ENCODE measurements at places on chromosomes 11 and 22. TPM values are rescaled to one million over a fixed set of nuclear protein-coding genes. Genes with fewer than 3 reads are reported as not detected.

DNA sequence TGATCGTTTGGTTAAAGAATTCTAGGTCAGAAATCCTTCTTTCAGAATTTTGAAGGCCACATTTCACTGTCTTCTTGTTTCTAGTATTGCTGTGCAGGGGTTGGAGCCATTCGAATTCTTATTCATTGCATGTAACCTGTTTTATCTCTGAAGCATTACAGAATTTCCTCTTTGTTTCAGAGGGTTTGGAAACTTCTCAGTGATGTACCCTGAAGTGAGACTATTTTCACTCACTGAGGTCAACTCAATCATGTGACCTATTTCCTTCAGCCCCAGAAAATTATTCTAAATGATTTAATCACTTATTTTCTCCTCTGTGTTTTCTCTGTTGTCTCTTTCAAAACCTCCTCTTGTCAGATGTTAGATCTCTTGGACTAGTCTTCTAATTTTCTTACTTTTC lies 147.8 kb downstream of the ENTHD1 start:
- no peak for DNase-seq

GRCh38 chr11:3894128-3894731 lies 38.8 kb downstream of the STIM1 start:
- no peak for DNase-seq

The FAM76B gene
- total RNA-seq = 22.3 TPM

DNA sequence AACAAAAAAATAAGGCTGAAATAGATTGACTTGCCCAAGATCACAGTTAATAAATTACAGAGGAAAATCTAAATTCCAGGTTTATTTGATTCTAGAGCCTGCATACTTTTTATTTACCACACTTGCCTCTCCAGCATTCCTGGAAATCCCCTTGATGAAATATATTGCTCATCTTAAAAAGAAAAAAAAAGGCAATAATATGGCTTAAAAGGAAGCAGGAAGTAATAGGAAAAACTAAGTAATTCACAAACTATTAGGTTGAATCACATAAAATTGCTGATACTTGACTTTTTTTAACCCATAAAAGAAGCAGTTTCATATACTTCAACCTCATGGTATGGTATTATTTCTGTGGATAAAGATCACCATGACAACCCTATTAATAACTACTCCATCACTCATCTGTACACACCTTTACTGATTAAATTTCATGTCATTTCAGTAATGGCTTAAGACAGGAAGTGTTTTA lies 52.9 kb downstream of the COPB1 start:
- no peak for DNase-seq

DNA sequence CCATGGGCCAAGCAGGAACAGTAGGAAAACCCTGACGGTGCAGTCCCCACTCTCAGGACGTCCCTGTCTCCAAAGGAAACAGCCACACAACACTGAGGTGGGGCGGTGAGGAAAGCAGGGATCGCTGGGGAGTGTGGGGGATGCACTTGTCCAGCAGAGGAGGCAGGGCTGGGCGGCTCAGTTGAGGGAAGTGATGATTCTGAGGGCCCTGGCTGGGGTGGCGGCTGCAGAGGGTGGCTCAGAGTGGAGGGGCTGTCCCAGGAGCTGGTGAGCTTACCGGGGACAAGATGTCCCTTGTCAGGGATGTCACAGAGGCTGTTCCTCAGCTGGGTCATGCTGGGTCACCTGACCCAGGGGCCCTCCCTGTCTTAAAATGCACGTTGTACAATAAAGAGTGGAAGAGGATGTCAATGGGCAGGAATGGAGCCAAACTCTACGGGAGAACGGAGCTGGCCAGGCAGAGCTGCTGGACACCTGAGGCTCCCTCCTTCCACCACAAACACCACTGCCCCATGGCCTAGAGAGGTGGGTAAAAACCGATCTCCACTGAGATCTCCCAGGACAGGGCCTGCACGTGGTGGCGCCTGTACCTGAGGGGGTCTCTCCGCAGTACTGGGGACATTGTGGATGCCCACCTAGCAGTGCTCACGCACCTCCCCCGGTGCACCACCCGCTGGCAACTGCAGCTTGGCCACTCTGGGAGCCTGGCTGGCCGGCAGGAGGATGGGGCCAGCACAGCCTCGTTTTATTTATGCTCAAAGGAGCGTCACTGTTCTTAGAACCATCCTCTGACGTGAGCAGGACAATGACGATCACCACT lies 9.7 kb upstream of the EFCAB6 start:
- DNase-seq = no peak

The TRIM49 gene
- total RNA-seq = not detected

- DNase-seq = no peak
These were observed 165.7 kb upstream of the TTC12 start for GRCh38 chr11:113148652-113149051.

DNA sequence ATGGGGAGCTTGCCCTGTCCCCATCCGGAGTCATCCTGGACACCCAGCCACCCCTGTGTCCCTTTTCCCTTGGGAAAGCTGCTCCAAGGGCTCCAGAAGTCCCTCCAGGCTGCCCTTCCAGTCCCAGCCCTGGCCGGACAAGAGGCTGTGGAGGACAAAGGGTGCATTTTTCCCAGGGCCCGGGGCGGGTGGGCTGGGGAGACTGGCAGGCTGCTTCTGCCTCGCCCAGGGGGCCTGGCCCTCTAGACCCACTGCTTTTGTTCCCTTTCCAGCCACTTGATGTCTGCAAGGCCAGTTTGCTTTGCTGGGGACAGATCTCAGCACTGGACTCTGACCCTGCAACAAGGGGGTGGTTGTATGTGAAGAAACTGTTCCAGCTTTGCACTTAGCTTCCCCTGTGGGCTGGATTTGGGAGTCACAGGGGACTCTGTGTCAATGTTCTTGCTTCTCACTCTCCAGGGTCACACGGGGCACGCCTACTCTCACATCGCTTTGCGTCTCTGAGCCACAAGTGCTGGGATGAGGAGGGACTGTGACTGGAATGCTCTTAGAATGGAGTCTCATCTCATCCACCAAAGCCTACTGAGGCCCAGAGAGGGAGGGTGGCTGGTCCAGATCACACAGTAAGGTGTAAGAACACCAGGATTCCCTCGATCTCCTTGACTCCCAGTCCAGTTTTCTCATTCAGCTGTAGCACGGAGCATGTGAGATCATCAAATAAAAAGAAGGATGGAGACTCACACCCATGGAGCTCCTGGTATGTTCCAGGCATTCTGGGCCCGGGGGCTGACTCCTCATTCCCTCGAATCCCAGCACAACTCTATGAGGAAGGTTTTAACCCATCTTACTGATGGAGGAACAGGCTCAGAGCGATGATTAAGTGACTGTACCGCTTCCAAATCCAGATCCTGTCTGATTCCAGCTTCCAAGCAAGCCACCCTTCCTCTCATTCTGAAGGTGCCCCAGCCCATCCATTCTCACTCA lies 59.9 kb downstream of the FBXO7 start:
- DNase-seq = no peak

DNA sequence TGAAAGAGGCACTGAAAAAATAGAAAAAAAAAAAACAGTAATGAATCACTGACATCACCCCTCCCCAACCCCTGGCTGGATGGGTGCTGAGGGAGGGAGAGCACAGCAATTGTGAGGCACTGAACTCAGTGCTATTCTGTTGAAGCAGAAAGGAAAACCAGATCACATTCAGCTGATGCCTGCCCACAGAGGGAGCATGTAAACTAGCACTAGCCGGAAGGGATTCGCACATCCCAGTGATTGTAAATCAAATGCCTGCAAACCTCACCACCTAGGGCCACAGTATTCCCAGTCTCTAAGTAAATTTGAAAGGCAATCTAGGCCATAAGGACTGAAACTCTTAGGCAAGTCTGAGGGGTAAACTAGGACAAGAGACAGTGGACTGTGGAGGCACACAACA lies 772.0 kb upstream of the CCDC179 start:
- DNase-seq = no peak

- peak; percentile 75 for DNase-seq
These were observed 845 bp downstream of the MPPED2 start for GRCh38 chr11:30585125-30585891.

DNA sequence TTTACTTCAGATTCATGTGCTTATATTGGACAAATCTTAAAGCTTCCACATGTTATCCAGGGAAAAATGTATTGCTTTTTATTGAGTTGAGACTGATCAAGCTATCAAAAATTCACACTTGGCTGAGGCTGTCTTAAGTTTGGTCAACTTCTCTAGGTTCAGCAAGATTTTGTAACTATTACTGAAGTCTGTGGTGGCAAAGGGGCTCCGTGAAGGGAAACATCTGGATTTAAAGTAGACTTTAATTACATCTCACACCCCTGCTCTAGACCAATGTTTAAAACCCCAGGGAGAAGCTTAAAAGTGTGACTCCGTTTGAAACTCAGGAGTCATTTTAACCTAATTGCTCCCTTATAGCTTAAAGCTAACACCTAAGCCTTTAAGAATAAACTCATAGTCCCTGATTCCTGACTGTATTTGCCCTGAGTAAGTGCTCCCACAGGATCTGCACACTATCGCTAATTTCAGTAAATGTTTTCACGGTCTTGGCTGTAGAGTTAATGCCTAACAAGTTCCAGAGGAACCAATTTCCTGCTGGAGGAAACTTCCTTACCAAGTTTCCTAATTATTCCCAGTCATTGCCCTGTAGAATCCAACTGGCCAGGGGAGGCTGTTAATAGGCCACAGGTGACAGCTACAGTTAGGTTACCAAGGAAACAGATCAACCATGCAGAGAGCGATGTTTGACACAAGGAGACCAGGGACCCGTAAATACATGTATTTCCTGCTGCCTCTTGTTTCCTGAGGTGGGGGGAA lies 40.5 kb downstream of the OR10A6 start:
- DNase-seq = no peak

DNA sequence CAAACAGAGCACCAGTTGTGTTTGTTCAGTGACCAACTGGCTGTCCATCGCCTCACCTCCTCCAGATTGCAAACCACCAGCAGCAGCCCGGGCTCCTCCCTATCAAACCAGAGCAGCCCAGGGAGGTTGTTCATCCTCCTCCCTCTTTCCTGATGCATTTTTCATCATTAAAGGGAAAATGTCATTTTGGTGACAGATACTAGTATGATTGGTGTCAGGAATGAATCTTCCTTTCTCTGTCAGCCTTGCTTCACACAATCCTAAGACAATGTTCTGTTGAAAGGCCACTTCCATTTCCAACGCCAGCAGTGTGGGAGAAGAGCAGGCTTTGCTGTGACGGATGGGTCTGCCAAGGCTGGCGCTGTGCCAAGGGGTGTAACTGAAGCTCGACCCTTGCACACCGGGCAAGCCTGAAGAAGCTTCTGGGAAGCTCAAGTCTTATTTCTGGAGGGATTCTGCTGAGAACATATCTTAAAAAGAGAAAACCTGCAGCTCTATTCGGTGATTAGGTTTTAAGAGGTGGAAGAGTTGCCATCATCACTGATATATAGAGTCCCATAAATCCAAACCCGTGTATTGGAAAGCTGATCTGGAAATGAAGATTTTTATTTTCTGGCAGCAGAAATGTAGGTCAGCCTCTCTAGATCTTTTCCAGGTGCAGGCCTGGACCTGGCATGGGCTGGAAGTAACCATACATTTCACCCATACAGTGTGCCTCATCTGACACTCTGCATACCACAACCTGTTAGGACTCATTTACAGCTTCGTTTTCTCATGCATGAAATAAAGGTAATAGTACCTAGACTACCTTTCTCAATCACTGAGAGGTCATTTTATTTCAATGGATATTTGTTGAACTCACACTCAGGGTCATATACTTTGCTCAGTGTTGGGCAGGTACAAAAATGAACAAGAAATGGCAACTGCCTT lies 524.5 kb downstream of the NTM start:
- no peak for DNase-seq

DNA sequence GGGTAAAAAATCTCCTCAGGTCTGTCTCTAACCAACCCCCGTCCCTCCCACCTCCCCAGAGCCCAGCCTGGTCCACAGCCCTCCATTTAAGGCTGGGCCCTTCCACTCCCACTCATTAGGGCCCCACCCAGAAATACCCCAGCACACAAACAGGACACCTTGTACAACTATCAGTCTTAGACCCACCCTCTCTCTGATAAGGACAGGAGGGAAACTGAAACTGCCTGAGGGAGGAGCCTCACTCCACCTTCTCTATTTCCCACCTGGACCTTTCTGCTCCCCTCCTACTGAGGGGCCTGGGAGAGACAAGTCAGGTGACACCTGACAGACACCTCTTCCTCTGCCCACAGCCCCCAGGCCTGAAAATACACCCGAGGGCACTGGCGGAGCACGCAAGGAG lies 90.2 kb downstream of the PLEKHA7 start:
- no peak for DNase-seq

The OVCH2 gene
- 0.78 TPM for total RNA-seq

The KRTAP5-11 gene
- total RNA-seq = not detected

The F2 gene
- not detected for total RNA-seq

- no peak for DNase-seq
These were observed 887.6 kb downstream of the OPCML start for GRCh38 chr11:132644520-132645239.

GRCh38 chr22:43136255-43136654 lies 6.9 kb downstream of the MCAT start:
- no peak for DNase-seq

DNA sequence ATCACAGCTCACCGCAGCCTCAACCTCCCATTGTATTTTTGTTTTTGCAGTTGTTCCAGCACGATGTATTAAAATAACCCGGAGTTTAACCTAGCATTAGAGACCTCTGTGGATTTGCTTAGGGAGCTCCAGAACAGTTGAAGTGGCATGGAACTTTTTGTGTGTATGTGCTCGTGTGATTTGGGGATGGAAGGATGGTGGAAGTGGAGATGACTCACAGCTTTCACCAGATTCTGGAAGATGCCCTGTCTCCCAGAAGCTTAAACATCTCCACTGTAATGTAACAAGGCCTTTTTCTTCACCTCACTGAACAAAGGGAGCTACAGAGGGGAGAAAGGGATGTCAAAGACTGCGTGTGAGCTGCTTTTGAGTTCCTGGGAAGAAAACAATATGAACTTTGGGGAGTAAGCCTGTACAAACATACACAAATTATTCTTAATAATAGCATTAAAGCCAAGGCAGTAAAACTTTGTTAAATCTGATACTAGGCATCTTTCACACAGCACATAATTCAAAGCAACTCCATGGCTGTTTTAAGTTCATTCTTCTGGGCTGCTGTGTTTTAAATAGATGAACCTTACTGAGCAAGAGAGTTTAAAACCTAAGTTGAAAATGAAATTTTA lies 226.4 kb downstream of the ADAMTS15 start:
- DNase-seq = no peak

- DNase-seq = no peak
These were observed 1.9 kb upstream of the C22orf39 start for GRCh38 chr22:19449422-19449767.

GRCh38 chr22:47698906-47699305 lies 936.5 kb downstream of the TBC1D22A start:
- DNase-seq = peak; percentile 22

The BIK gene
- total RNA-seq = 2.1 TPM

The LDHAL6A gene
- total RNA-seq = not detected

Measured in H1 (cell line).